Renal cortex interstitium (tissue), 15 donors: ENCODE measurements at places on chromosomes 2 and 18. TPM values are rescaled to one million over a fixed set of nuclear protein-coding genes. Genes with fewer than 3 reads are reported as not detected.
A peak's percentile ranks its signal among the peaks of the same experiment; 100 is the strongest.

The HOXD4 gene
- 56.1 TPM for polyA plus RNA-seq

The CXCR4 gene
- polyA plus RNA-seq, result 59.7 TPM

GRCh38 chr2:19073522-19073921 is 284.9 kb downstream of the OSR1 start:
- DNase-seq, result peak; percentile 58

DNA sequence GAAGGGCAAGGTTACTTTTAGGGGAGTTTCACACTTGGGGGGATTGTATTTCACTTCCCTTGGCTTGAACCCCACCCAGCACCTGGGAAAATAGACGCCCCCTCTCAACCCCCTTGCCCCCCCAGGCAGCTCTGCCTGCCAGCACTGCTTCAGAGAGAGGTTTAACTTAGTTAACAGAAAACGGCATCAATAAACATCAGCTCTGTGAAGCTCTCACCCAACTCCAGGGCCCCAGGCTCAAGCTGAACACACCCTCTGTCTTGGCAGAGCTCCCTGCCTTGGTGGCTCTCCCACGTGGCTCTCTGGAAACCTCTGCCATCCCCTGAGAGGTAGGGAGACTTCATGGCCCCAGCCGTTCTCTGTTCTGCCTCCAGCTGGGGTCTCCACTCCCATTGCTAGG is 244.1 kb downstream of the ACKR3 start:
- no peak for DNase-seq

DNA sequence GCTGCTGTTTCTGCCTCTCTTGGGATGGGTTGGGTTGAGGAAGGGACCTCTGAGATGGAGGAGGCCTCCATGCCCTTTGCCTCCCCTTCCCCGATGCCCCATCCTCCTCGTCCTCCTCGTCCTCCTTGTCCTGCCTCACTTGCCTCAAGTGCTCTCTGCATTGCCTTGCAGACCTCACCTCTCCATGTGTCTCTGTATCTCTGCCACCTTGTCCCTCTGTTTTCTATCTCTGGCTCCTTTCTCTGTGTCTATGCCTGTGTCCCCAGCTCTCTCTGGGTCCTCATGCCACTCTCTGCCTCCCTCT is 87.5 kb downstream of the MCFD2 start:
- DNase-seq, result no peak

DNA sequence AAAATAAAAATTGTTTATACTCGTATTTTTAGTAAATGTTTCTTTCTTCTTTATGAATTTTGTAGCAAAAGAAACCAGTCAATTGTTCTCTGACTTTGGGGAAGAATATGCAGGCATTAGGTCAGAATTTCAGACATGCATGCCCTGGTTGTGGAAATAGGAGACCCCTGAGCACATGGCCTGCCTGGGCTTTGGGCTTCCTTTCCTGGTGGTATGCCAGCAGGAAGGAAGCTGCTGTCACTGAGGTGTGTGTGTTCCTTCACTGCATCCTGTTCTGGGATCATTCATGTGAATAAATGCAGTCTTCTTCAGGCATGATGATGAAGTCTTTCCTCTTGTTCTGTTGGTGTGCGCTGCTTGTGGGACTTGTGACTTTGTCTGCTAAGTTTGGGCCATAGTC is 920.2 kb upstream of the VRK2 start:
- no peak for DNase-seq

DNA sequence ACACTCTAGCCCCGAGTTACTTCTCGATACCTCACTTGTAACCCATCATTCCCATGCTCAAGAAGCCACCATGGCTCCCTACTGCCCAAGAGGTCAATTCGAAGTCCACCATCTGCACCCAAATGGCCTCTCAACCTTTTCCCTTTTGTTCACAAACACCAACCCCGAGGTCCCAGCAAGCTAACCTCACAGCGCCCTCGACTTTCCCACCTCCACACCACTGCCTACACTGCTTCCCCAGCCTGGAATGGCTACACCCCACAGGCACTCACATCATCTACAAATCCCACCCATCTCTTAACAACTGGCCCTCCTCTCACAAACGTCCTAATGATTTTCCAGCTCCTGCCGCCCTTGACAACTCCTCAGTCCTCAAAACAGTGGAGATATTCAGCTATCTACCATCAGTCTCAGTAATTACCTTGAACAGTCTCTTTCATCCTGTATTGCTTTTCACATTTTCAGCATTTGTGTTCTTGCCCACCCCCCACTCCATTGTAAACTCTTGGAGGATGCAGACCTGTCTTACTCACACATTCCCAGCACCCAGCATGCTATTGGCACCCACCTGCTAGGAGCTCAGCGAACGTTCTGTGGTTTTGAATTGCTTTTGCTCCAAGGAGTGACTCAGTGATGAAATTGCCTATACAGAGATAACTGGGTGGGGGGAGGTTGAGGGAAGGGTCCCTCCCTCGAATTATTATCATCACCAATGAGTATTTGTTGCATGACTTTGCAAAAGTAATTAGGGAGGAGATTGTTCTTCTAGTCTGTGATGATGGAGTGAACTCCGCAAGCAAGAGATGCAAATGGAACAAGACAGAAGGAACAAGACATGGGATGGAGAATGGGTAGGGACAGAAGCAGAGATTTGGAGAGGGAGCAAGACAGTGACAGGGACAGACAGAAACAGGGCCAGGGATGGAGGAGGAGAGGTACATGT is 106.8 kb downstream of the CYP26B1 start:
- DNase-seq, result no peak

GRCh38 chr18:8786483-8787370 is 81.4 kb downstream of the MTCL1 start:
- no peak for DNase-seq

GRCh38 chr2:118059919-118060478 is 28.3 kb upstream of the INSIG2 start:
- DNase-seq, result no peak
